ENCODE measurements at places on chromosomes 1 and 21.

DNA sequence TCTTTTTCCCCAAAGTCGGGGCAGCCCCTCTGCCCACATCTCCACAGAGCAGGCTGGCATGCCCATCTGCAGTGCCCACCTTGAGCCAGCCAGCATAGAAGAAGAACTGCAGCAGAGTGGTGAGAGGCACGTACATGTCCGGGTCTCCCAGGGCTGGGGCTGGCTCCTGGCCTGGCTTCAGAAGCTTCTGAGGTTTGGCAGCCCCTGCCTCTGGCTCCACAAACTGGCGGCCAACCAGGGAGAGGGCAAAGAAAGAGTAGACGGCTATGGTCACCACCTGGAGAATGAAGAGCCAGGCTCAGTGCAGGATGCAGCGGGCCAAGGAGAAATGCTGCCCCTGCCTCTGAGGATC, 3.0 kb downstream of the BEST4 start:
- no peak for DNase-seq

GRCh38 chr1:236472850-236473788, 50.7 kb upstream of the LGALS8 start:
- DNase-seq = no peak

- no peak for DNase-seq
Measured at GRCh38 chr1:58165073-58165472, 381.5 kb downstream of the OMA1 start.

- no peak for DNase-seq
Measured at GRCh38 chr1:27931759-27932158, 3.0 kb upstream of the SMPDL3B start.

- peak; percentile 78 for DNase-seq
Measured at GRCh38 chr1:42922687-42923366, 35.8 kb downstream of the SLC2A1 start.

DNA sequence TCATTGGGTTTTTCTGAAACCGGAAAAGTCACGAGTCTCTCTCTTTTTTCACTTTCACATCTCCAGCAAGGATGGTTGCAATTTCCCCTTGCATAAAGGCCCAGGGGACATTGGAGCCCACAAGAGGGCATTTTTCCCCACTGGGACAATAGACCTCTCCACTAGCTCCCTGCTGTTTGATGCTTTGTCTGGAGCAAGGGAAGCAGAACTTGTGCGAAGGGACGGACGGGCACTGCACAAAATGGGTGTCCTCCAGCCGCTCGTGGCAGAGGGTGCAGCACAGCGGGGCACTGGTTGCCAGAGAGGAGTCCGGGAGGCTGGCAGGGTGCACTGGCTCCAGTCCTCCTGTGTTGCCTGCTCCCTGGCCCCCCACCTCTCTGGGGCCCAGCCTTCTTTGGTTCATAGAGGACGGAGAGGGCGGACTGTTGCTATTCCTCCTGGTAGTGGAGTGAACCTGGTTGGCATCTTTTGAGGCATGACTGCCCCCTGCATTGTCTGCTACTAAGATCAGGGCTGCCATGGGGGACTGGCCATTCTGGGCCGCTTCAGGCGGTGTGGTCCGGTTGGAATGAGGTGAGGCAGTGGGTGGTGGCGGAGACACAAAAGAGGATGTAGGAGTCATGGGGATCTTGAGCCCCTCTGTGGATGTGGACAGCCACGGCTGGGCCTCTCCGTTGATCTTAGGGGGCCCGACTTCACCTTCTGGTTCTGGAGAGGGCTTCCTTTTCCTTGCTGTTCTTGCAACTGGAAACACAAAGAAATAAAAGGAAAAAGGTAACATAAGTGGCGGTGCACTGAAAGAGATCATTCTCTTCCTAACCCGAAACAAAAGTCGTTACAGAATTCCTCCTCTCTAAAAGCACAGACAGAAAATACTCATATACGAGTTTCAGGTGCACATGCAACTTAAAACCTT, 2.6 kb downstream of the IRF2BP2 start:
- DNase-seq = peak; percentile 41

GRCh38 chr1:63861052-63861691, 87.4 kb downstream of the ROR1 start:
- no peak for DNase-seq

GRCh38 chr1:214604523-214604922, 1.5 kb downstream of the CENPF start:
- no peak for DNase-seq

GRCh38 chr1:76287917-76288316, 213.4 kb downstream of the ST6GALNAC3 start:
- DNase-seq = no peak

GRCh38 chr1:17098446-17099317, 20.6 kb downstream of the PADI2 start:
- DNase-seq = no peak

- DNase-seq = no peak
Measured at GRCh38 chr1:53417074-53417511, 42.1 kb upstream of the DMRTB1 start.

GRCh38 chr1:96979304-96980268, 258.0 kb downstream of the PTBP2 start:
- no peak for DNase-seq

DNA sequence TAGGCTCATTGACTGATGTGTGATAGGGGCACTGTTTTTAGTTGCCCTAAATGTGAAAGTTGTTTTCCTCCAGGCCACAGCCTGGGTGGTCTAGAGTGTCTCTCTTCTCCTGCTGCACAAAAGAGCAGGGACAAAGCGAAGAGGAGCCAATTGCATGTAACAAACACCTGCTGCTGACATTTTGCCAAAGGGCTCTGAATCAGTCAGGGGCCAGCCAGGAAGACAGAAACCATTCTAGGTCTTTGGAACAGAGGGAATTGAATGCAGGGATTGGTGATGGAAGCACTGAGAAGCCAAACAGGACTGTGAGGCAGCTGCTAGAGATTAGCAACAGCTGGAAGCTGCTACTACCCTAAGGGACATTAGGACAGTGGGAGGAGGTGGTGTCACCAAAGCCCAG, 185.3 kb upstream of the POU3F1 start:
- no peak for DNase-seq

GRCh38 chr1:162019006-162019405, 4.7 kb downstream of the OLFML2B start:
- DNase-seq = no peak

DNA sequence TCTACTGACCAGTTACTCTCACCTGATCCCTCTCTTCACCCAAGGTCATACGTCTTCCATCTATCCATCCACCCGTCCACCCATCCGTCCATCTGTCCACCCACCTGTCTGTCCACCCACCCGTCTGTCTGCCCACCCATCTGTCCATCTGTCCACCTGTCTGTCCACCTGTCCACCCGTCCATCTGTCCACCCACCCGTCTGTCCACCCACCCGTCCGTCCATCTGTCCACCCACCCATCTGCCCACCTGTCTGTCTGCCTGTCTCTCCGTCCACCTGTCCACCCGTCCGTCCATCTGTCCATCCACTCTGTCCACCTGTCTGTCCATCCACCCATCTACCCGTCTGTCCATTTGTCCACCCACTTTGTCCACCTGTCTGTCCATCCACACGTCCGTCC, 11.8 kb upstream of the KIF26B start:
- no peak for DNase-seq

DNA sequence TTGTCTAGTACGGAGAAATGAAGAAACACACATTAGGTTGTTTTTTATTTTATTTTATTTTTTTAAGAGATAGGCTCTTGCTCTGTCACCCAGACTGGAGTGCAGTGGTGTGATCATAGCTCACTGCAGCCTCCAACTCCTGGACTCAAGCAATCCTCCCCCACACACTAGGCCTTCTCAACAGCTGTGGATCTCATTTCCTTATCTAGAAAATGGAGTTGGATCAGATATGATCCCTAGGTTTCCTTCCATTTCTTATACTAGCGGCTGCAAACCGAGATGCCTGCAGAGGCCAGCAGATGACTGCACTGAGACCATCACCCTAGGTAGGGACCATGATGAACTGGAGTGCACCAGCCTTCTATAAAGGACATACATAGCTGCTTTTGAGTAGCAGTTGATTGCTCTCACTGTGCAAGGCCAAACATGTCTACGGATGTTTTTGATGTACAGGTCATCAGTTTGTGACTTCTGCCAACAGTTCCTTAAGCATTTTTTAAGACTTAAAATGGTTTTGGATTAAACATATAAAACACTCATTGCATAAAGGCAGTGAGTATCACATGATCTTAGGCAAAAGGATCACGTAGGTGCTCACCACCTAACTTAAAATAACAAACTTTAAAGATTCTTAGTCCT, 11.4 kb upstream of the KLHL12 start:
- no peak for DNase-seq

GRCh38 chr1:160521554-160521953, 1.5 kb downstream of the SLAMF6 start:
- DNase-seq = no peak

GRCh38 chr1:22641906-22642636, 1.4 kb upstream of the C1QC start:
- DNase-seq = peak; percentile 76

DNA sequence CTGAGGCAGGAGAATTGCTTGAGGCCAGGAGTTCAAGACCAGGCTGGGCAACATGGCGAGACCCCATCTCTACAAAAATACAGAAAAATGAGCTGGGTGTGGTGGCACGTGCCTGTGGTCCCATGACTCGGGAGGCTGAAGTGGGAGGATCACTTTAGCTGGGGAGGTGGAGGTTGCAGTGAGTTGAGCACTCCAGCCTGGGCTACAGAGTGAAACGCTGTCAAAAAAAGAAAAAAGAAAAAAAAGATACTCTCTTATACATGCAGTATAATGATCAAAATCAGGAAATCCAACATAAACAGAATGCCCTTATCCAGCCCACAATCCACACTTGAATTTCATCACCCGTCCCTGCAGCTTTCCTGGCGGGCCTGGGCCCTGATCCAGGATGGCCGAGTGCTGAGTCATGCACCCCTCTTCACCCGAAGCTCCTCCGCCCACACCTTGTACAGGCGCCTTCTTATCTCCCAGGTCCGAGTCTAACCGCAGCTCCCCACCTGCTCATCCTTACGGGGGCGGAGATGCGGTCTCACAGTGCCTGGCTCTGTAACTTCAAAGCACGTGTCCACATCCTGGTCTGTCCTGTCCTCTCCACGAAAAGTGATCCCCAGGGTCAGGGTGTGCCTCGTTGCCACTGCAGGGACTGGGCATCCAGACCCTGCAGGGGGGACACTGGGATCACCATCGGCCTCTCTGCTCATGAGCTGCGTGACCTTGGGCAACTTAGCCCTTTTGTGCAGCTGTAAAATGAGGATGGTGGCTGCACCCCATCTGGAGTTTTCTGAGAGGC, 120.2 kb upstream of the SLC45A1 start:
- DNase-seq = no peak

DNA sequence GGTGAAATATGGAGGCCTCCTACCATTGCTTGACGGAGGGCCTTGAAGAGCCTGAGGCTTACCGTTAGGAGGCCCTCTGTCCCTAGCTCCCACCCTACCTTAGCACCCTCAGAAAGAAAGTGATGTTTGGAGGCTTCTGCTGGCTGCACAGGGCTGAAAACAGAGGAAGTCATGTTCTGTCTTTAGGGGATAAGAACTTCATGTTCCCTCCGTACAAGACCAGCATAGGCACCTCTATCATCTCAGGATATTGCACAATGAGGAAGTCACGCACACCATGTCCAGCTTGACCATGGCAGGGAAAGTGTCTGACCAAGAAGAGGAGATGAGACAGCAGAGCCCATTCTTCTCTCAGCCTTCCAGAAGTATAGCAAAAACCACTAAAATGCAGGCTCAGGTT, 13.8 kb downstream of the ADORA3 start:
- DNase-seq = no peak

DNA sequence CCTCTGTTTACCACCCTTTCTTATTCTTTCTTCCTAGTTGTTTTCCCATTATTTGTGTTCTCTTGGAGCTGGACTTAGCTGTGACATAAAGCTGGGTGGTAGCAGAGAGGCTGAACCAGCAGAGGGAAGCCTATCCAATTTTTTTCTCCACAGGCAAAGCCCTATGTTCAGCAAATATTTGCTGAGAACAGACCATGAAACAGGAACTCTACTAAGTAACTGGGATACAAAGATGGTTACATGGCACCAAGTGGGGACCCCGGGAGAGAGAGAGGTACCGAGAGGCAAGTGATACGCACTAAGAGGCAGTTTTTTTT, 6.6 kb downstream of the CFAP141 start:
- DNase-seq = no peak

DNA sequence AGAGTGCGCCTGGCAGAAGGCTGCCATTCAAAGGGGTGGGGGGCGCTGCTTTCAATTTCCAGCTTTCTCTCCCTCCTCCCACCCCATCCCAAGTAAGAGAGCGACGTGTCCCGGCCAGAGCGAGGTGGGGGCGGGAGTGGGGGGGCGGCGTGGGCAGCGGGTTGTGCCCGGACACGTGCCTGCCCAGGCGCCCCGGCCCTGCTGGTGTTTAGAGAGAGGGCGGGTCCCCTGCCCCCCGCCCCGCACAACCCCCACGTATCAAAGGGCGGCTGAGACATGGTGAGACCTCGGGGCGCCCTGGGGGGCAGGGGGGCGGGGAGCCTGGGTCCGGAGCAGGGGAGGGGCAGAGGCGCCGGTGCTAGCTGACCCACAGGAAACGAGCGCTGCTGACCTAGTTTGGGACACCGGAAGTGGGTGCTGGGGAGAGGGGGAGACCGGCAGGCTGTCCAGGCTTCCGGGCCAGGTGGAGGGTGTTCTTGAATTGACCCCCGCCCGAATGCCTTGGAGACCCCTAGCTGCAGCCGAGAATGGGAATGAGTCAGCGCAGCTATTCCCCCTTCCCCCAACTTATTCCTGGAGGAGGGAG, 1.3 kb downstream of the ZBTB7B start:
- no peak for DNase-seq

DNA sequence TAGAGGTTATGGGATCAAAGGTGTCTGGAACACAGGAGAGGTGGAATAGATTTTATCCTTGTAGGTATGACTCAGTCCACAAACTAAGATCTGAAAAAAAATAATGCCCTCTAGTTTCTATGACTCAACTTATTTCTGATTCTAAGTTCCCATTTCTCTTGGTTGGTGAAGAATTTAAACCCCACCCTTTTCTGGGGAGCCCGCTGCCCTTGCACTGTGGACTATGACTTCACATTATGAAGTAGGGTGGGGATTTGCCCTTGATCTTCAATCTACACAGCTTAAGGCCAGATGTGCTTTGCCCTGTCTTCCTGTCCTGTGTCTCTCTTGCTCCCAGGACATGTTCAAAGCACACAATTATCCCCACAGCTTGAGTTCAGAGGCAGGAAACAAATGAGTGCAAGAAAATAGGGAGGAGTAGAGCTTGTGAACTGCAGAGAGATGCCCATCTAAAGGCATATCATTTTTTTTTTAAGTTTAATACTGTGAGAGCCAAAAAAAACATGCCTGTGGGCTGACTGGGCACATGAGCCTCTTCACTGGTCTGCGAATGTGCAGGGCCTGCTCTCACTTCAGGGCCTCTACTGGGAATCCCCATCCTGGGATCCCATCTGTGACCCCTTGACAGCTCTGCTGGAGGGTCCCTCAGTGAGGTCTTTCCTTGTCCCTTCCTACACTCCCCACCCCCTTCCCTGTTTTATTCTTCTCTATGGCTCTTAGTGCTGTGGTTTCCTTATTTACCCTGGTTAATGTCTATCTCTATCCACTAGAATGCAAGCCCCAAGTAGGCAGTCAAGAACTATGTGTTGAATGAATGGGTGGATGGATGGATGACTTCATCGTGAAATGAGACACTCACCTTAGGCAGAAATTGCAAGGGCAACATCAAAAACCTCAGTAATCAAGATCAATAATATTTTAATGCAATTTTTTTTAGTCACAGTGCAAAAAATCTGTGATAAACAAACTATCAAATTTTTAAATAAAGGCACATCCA, 61.5 kb downstream of the CD58 start:
- DNase-seq = no peak

Data from activated CD8-positive, alpha-beta T cell treated with anti-CD3 and anti-CD28 coated beads, Interleukin-2, amount 10 ng/mL, durations not matched to agents 7 days and 5 days (primary cell).